ENCODE measurements at places on chromosomes 5 and 9.
A peak's percentile ranks its signal among the peaks of the same experiment; 100 is the strongest.

- DNase-seq, result no peak
Observed at GRCh38 chr5:135089912-135090311, 55.9 kb upstream of the PITX1 start.

DNA sequence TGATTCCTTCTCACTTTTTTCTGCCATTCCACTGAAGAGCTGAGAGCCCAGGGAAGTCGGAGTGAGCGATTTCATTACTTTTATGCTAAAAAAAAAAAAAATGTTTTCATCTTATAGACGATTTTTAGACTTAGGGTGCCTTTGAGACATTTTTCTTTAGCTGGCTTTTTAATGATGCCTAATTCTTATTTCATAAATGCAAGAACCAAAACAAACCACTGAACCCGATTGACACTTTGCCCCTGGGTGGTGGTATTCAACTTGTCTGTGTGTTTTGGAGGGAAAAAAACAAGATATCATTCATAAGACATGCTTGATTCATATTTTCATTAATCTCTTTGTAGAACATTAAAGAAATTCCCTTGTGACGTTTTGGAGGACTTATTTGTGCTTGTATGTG is 2.4 kb downstream of the TLE4 start:
- no peak for DNase-seq

GRCh38 chr9:136789523-136789937 is 1.6 kb upstream of the TMEM141 start:
- no peak for DNase-seq

DNA sequence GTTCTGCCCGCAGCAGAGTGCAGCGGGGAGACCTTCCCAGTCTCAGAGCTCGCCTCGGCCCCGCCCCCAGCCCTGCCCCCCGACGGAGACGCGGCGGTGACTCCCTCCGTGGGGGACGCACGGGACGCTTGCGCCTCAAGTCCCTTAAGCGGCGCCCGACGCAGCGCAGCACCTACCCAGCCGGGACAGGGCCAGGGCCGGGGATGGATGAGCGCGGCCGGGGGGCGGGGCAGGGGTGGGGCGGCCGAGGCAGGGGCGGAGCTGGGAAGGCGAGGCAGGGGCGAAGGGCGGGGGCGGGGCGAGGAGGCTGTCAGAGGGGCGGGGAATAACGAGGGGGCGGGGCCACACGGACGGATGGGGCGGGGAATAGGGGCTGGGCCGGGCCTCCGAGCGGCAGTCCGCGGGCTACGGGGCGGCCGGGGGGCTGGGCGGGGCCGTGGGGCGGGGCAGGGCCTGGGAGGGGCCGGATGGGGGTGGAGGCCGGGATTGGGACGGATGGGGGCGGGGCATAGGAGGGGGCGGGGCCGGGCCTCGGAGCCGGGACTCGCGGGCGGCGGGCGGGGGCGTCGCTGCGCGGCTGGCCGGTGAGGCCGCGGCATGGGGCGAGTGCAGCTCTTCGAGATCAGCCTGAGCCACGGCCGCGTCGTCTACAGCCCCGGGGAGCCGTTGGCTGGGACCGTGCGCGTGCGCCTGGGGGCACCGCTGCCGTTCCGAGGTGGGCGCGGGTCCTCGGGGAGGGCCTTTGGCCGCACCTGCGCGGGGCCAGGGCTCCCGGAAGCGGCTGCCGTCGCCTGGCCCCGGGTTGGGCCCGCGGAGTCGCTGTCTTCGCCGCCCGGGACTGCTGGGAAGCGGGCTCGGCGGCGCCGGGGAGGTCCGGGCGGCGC is at the start of gene ARRDC1:
Gene ARRDC1 (plus strand): TSS at position 566 of the 884 bp plus-strand sequence. CDS start 32 bp downstream, at position 598.
- DNase-seq, result peak; percentile 87

DNA sequence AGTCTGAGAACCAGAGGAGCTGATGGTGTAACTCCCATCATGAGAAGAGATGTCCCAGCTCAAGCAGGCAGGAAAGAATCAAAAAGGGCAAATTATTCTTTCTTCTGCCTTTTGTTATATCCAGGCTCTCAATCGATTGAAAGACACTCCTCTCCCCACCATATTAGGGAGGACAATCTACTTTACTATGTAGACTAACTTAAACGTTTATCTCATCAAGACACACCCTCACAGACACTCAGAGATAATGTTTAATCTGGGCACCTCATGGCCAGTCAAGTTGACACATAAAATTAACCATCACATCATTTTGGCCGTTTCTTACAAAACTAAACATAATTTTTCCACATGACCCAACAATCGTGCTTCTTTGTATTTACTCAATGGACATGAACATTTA is 534.3 kb upstream of the RORB start:
- DNase-seq, result no peak

DNA sequence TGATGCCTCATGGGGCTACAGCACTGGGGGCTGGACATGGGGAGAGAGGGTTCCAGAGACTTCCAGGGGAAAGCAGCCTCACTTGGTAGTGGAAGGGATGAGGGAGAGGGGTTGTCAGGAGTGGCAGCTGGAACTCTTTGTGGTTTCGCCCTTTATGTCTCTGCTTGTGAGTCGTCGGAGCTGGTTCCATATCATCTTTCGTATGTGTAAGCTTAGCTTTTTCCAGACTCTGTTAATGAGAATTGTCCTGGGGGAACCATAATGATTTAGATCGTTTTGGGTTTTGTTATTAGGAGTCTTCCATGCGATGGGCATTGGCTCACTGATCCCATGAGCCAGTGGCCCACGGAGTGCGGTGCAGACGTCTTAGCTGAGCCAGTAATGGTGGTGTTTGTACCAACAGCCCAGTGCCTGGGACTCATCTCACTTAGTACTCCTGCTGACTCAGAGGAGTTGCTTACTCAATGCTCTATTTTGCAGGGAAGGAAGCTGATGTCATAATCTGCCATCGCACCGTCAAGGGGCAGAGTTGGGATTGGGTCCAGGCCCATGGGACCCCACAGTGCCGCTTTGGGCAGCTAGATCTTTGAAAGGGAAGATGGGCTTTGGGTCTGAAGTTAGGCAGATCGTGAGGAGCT is 48.5 kb downstream of the NEK6 start:
- no peak for DNase-seq

GRCh38 chr9:78214492-78214891 is 21.4 kb upstream of the CEP78 start:
- no peak for DNase-seq

- peak; percentile 59 for DNase-seq
Observed at GRCh38 chr5:133930061-133930812, 38.2 kb downstream of the C5orf15 start.

DNA sequence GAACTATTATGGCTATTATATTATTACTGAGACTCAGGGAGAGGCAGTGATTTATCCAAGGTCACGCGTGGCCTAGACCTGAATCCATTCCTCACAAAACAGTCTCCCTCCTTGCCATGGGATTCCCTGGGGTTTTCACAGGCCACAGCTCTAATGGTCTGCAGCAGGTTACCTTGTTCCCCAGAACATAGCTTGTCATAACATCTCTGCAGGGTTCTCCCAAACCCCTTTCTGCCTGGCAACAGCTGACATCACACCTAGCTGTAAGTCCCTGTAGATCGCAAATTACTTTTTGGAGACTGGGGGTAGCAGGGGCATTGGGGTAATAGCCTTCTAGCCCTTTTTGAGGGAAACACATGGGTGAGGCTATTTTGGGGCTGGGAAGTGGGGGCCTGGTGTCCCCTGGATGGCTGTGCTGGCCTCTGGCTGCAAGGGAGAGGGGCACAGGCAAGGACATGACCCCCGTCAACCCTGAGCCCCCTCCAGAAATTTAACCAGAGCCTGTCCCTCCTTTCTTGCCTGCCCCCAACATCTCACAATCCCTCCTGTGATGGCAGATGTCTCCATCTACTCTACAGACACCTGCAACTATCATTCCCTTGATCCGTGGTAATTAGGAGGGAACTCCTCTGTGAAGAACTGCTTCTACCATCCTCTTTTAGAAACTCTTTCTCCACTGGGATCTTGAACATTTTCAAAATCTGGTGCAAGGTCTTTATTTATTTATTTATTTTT is 1.3 kb downstream of the CD74 start:
- peak; percentile 43 for DNase-seq

DNA sequence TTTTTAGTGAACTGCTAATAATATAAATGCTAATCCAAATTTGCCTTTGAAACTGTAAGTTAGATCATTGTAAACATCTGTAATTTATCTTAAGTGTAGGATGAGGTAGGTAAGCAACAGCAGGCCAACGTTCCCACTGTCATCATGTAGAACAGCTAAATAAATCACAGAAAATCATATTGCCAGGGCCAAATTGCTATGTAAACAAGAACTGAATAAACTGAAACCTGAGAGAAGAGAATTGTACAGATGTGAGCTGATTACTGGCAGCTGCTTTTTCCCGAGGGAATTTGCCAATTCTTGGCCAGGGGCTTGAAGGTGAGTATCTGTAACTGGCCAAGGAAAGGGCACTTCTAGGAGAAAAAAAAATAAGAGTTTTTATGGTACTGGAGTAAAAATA is 97.6 kb downstream of the CDH10 start:
- no peak for DNase-seq

DNA sequence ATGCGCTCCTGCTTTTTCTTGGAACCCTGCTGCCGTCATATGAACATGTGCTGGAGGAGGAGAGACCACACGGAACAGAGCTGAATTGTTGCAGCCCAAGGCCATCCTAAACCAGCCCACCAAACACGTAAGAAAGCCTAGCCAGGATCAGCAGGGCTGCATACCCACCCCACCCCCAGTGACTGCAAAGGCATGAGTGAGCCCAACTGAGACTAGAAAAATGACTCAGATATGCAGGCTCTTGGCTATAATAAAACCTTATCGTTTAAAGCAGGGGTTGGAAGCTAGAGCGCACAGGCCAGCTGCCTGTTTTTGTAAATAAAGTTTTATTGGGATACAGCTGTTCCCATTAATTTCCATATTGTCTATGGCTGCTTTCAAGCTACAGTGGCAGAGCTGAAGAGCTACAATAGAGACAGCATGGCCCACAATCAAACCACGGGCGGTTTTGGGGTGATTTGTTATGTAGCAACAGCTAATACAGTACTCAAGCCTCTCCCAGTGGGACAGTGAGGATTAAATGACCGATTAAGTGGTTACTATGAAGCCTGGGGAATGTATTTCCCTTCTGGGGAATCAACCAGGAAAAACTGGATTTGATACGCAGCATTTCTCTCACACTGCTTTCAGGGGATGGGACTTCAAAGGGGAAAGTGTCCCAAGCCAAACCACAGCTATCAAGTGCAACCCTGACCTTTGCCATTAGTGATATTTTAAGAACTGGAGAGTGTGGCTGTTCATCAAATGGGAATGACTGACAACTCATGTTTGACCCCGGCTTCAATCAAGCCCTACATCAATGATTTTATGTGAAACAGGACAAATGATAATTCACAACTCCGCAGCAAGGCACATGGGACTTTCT is 6.3 kb downstream of the SHB start:
- DNase-seq, result no peak

- DNase-seq, result no peak
Observed at GRCh38 chr9:135214706-135215105, 127.2 kb downstream of the OLFM1 start.

GRCh38 chr5:153641183-153641688 is 150.8 kb downstream of the GRIA1 start:
- no peak for DNase-seq

GRCh38 chr9:82149501-82149946 is 161.0 kb downstream of the SPATA31D1 start:
- DNase-seq, result no peak

GRCh38 chr5:179251276-179251969 is 93.8 kb downstream of the ADAMTS2 start:
- DNase-seq, result no peak

- peak; percentile 11 for DNase-seq
Observed at GRCh38 chr5:136037001-136037705, 8.4 kb downstream of the TGFBI start.

DNA sequence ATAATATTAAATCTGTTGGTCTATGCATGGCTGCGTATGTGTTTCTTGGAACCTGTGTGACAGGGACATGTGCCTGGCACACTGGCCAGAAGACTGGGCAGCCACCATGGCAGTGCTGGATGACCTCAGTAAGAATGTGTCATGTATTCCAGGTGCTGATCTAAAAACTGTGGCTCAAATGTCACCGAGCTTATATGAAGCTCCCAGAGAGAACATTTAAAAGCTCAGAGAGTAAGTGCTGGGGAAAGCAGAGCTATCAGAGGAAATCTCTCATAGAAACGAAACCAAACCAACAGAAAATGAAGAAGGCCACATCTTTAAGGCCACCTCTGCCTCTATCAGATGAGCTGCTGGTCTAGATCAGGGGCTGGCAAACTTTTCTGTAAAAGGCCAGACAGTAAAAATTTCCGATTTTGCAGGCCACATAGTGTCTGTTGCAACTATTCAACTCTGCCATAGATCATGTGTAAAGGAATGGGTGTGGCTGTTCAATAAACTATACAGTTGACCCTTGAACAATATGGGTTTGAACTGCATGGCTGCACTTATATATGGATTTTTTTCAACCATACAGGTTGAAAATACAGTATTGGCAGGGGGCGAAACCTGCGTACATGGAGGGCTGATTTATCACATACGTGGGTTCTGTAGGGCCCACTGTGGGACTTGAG is 31.8 kb downstream of the TSTD2 start:
- DNase-seq, result no peak

GRCh38 chr5:78424665-78425064 is 64.2 kb downstream of the SCAMP1 start:
- no peak for DNase-seq

DNA sequence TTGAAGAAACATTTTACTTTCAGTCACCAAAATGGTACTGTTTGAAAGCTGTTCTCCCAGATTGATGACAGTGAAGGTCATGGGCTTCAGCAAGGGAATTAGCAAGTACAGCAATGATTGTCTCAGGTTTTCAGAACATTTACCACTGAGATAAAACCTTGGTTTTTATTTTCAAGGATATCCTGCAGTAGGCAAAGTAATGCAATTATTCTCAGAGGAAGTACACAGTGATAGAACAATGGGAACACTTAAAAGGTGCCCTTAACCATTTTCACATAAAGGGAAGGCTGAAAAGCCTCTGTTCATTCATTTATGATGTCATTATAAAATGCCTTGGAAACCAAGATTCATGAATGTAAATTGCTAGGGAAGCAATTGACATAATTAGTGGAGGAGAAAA is 471.8 kb upstream of the ACO1 start:
- no peak for DNase-seq

DNA sequence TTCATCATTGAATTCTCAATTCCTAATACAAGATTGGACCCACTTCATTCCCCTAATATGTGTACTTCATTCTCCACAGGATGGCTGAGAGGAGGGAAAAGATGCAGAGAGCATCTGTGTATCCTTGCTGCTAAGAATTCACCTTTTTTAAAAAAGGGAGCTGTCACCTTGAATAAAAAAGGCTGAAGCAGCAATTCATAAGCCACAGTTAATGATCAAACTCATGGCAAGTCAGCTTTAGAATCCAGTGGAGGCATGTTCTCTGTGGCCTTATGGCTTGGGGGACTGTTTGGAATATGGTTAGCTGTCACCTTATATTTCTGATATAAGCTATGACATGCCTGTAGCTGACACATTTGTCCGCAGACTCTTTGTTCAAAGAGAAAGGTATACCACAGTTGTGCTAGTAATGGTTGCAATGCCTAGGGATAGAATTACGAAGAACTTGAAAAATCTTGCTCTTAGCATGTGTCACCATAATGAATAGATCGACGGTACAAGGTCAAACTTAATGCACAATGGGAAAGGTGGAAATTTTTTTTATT is 256.8 kb upstream of the TNC start:
- DNase-seq, result no peak

- DNase-seq, result no peak
Observed at GRCh38 chr9:97793067-97793466, 60.0 kb upstream of the FOXE1 start.

- no peak for DNase-seq
Observed at GRCh38 chr9:107584944-107585343, 95.4 kb upstream of the KLF4 start.

GRCh38 chr5:124651663-124652513 is 94.6 kb downstream of the ZNF608 start:
- DNase-seq, result no peak

GRCh38 chr5:168706655-168707069 is 127.5 kb upstream of the PANK3 start:
- DNase-seq, result no peak

All from stimulated activated CD4-positive, alpha-beta T cell treated with anti-CD3 and anti-CD28 coated beads, TNF-alpha, amount 100 ng/mL, for 24 hours (primary cell).